ENCODE measurements at places on chromosomes 13 and 19.

GRCh38 chr13:71522941-71523526 lies 344.0 kb downstream of the DACH1 start:
- DNase-seq, result peak; percentile 30

GRCh38 chr13:75870397-75870903 lies 234.3 kb downstream of the LMO7 start:
- peak; percentile 20 for DNase-seq

DNA sequence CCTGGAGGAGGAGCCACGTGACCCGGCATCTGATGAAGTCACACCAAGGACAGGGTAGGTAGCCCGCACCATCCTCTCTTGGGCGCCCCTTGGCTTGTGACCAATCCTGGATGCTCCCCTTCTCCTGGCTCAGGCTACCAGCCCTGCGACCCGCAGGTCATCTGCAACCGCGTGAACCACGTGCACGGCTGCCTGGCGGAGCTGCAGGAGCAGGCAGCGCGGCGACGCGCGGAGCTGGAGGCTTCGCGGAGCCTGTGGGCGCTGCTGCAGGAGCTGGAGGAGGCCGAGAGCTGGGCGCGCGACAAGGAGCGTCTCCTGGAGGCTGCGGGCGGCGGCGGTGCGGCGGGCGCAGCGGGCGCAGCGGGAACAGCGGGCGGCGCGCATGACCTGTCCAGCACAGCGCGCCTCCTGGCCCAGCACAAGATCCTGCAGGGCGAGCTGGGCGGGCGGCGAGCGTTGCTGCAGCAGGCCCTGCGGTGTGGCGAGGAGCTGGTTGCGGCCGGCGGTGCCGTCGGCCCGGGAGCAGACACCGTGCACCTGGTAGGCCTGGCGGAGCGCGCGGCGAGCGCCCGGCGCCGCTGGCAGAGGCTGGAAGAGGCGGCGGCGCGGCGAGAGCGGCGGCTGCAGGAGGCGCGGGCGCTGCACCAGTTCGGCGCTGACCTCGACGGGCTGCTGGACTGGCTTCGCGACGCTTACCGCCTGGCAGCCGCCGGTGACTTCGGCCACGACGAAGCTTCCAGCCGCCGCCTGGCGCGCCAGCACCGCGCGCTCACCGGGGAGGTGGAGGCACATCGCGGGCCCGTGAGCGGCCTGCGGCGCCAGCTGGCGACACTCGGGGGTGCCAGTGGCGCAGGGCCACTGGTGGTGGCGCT lies 45.9 kb downstream of the SPTBN4 start:
- DNase-seq, result no peak

GRCh38 chr19:13082192-13083007 lies 20.3 kb downstream of the LYL1 start:
- peak; percentile 60 for DNase-seq

DNA sequence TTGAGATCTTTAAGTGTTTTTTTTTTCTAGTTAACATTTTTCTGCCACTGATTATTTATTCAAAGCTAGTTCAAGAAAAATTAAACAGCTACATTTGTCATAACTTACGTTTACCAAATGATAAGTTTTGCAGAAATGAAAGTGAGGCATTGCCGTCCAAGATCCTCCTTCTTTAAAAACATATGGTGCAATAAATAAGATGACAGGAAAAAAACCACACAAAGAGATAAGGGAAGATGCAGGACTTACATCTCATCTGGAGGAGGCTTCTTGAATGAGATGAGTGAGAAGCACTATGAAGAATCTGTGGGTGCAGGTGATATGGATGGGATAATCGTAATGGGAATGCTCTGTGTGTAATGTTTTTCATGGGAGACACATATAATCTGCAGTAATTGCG lies 12.4 kb downstream of the TNFSF13B start:
- no peak for DNase-seq

DNA sequence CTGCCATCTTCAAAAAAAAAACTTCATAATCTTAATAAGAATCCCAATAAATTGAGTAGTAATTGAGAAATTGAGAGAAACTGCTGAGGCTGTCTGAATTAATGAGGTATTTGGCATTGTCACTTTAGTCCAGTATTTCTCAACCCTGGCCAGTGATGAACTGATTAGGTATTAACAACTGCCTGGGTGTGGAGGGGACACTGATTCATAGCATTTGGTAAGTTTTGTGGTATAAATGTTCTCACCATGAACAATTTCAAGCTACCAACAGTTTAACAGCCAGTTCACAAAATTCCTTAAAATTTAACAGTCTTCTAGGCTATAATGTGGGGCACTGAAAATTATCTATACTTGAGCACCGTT lies 18.3 kb downstream of the GPC6 start:
- no peak for DNase-seq

- no peak for DNase-seq
Measured at GRCh38 chr13:24173795-24174194, 13.3 kb downstream of the SPATA13 start.

DNA sequence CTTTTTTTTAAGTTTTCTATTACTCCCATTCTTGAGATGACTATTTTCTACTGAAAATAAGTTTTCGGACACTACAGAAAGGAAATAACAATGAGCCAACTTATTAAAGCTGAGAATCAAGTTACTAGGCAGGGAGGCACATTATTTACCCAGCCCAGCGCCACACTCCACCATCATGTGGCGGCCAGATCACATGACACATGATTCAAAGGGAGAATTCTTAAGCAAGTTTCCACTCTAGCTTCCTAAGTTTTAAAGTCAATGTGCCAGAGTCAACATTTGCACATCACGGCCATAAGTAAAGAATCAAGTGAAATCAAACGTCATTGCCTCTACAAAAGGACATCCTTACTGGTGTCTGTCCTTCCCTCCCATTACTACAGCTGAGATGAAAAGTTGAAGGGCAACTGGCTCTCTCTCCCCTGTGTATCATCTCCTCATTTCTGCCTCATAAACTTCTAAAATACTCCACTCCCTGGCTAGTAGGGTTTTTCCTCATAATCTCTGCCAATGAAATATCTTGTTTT lies 81.7 kb downstream of the KLF12 start:
- DNase-seq, result no peak

DNA sequence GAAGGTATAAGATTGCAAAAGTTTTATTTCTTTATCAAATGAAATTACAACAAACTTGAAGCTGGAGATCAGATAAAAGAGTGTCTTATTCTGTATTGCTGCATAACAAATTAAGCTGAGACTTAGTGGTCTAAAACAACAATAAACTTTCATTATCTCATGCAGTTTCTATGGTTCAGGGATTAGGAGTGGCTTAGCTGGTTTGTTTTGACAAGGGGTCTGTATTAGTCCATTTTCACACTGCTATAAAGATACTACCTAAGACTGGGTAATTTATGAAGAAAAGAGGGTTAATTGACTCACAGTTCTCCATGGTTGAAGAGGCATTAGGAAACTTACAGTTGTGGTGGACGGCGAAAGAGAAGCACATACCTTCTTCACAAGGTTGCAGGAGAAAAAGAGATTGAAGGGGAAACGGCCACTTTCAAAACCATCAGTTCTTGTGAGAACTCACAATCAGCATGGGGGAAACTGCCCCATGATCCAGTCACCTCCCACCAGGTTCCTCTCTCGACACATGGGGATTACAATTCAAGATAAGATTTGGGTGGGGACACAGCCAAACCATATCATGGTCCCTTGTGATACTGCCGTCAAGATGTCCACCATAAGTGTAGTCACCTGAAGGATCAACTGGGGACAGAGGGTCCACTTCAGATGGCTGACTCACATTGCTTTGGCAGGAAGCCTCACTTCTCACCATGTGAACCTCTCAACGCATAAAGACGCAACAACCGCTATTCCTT lies 97.8 kb downstream of the RNF17 start:
- DNase-seq, result no peak

- DNase-seq, result no peak
Measured at GRCh38 chr19:39133431-39134270, 8.1 kb downstream of the PAK4 start.

- no peak for DNase-seq
Measured at GRCh38 chr19:4061178-4061682, 5.5 kb downstream of the ZBTB7A start.

GRCh38 chr13:90485436-90485835 lies 862.1 kb upstream of the MIR17HG start:
- no peak for DNase-seq

DNA sequence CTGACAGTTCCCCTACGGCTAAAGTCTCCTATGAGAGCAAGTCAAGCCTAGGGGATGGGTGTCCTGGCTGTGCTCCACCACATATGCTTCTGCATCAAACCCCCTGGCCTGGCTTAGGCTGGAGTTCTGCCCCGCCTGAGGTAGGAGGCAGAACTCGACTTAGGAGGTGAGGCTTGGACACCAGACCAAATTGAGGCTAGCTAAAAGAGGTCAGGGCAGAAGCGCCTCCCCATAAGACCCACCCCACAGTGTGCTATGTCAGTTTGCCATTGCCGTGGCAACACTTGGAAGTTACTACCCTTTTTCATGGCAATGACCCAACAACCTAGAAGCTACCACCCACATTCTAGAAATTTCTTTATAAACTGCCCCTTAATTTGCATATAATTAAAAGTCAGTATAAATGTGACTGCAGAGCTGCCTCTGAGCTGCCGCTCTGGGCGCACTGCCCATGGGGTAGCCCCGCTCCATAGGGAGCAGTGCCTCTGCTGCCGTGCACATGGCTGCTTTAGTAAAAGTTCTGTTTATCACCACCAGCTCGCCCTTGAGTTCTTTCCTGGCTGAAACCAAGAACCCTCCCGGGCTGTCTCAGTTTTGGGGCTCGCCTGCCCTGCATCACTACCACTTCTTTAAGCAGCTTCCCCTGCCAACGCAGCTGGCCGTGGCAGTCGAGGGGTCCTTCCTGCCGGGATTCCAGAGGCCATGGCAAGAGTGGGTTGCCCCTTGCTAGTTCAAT lies 20.2 kb downstream of the AP1M1 start:
- DNase-seq, result no peak

GRCh38 chr19:18562086-18562485 lies 4.4 kb downstream of the KXD1 start:
- DNase-seq, result no peak

- no peak for DNase-seq
Measured at GRCh38 chr19:38148337-38148736, 75.7 kb downstream of the DPF1 start.

DNA sequence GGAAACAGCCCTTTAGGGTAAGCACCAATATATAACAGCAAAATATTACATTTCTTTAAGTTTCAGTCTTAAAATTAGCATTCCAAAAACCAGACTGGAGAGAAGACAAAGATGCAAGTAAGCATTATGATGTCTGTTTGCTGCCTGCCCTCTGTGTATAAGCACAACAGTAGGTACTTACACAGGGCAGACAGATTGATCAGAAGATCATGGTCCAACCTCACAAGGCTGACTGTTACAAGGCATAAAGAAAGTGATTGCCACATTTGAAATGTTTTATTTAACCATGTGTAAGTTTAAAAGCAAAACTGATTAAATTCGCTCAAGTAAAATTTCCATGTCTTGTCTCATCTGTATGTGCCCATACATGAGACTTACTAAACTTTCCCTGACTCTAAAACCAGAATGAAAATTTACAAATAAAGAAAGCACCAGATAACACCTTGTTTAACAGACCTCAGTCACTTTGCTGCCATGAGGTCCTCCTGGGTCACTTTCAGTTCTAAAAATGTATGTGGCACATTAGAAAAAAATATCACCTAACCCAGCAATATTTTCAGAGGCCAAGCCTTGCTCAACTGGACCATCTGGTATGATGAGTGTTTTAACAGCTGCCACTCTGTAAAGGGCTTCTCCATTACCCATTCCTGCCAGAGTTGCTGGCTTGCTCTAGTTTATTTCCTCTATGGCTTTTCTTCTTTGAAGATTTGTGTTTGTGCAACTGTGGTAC lies 297.0 kb downstream of the RBM26 start:
- DNase-seq, result peak; percentile 5

DNA sequence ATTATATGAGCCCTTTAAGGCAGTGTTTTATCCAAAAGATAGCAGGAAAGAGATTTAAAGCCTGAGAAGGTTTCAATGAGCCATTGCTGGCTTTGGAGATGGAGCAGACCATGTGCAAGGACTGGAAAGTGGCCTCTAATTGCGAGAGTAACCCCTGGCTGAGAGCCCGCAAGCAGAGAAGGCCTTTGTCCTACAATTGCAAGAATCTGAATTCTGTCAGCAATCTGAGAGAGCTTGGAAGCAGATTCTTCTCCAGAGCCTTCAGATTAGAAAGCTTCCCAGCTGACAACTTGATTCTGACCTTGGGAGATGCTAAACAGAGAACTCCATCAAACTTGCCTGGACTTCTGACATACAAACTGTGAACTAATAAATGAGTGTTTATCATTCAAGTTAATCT lies 528.7 kb upstream of the KLF12 start:
- DNase-seq, result no peak

DNA sequence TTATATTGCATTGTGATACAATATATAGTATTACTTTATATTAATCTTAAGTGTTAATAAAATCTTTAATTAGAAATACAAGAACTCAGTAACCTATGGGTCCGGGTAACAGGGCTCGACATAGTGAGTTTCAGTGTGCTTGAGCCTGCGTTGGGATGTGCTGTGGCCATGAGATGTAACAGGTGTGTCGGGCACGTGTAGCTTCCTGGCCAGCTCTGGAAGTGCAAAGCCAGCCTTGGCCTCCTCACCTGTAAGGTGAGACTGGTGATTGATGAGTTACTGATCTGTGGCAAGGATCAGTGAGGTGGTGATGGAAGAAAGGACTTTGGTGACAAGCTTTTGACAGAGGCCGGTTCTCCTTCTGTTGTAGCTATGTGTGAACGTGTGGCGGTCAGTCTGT lies 19.2 kb downstream of the ATP4B start:
- DNase-seq, result no peak

GRCh38 chr19:45474606-45475521 lies 7.1 kb downstream of the FOSB start:
- DNase-seq, result no peak

- DNase-seq, result peak; percentile 25
Measured at GRCh38 chr19:15181394-15181793, 19.4 kb downstream of the NOTCH3 start.

DNA sequence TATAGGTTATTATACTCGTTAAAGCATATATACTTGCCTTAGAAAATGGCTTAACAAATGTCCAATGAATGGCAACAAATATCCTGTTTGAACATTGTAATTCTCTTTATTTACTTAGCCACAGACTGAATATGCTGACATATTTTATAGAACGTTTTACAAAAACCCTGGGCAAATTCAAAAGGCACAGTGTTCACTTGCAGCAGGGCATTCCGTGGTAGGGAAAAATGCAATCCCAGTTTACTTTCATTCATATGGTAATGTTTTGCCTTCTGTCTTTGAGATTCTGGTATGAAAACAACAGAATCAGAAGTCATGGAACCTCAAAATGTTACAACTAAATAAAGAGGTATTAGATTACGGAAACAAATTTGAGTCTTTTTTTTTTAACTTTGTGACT lies 56.2 kb upstream of the MYCBP2 start:
- no peak for DNase-seq

GRCh38 chr13:33099860-33100259 lies 83.6 kb downstream of the KL start:
- DNase-seq, result no peak

GRCh38 chr13:44815623-44816022 lies 173.6 kb downstream of the NUFIP1 start:
- DNase-seq, result no peak

DNA sequence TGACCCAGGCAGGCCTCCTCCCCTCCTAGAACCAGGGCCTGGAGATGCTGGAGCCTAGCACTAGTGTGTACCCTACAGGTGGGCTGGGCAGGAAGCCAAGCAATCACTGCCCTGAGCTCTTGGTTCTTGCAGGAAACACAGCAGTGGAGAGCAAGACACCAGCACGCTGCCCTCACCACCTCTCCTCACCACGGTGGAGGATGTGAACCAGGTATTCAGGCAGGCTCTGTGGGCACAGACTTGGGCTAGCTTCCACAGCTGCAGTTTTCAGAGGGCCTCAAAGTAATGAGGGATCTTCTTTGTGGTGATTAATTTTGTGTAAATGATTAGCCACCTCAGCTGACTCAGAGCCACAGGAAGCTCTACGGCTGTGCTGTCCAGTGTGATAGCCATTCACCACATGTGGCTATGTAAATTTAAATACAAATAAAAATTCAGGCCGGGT lies 13.6 kb upstream of the GPI start:
- no peak for DNase-seq

All from NCI-H1436 (cell line).